ENCODE measurements at places on chromosomes 7 and 10.

GRCh38 chr10:123997013-123997412, 96.4 kb downstream of the CHST15 start:
- DNase-seq: no peak

- DNase-seq: no peak
Measured at GRCh38 chr7:49229246-49229645, 304.9 kb downstream of the CDC14C start.

GRCh38 chr7:106515321-106515720, 145.6 kb downstream of the CCDC71L start:
- no peak for DNase-seq

DNA sequence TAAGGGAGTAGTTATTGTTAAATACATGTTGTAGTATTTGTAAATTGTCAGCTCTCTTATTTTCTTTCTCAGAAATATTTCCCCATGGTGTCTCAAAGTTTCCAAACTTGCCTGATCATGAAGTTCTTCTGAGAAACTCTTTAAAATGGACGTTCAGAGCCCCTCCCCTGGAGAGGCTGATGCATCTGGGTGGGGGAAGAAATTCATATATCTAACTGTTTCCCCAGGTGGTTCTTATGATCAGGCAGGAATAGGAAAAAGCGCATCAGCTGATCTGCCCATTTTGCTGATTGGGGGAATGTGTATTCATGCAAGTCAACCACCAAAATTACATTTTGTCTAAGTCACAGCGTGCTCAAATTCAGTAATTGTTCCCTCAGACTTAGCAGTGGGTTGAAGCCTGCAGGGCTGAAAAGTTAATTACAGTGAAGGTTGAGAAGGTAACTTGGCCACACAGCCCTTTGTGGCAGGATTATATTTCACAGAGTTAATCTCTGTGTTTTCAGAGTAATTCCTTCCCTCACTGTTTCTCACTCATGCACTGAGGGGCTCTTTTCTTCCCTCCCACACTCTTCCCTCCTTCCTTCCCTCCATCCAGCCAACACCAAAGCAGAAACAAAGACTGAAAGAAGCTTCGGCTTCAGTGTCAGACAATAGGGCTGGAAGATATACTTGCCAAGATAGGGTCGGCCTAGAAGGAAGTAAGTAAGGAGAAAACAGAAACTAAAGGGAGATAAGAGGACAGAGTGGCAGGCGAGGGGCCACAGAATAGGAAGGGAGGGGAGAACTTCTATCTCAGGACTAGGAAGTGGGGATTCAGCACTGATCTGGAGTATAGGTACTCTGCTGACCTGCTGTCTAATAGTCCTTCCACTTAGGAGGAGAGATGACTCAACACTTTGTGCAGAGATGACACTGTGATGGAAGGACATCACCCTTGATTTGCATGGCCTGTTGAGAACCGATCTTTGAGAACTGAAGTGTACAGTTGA, 50.5 kb upstream of the STARD3NL start:
- DNase-seq: no peak

- DNase-seq: no peak
Measured at GRCh38 chr7:138208864-138209263, 132.6 kb downstream of the AKR1D1 start.

GRCh38 chr10:132183046-132183445, 3.7 kb upstream of the DPYSL4 start:
- no peak for DNase-seq

DNA sequence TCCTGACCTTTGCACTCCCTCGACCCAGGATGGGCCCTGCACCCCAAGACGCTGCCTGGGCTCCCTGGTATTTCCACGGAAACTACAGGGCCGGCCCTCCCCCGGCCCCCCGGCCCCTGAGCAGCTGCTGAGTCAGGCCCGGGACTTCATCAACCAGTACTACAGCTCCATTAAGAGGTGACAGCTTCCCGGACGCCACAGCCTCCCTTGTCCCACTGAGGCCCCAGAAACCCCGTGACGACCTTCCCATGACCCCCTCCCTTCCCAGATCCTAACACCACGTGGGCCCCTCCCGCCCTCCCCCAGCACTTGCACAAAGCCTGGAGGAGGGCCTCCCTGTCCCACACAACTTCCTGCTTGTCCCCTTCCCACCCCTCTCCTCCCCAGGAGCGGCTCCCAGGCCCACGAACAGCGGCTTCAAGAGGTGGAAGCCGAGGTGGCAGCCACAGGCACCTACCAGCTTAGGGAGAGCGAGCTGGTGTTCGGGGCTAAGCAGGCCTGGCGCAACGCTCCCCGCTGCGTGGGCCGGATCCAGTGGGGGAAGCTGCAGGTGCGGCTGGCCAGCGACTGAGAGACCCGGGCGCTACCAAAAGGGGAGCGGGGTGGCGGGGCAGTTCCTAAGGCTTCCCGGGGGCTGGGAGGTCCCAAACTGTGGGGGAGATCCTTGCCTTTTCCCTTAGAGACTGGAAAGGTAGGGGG, 5.7 kb downstream of the NOS3 start:
- no peak for DNase-seq

DNA sequence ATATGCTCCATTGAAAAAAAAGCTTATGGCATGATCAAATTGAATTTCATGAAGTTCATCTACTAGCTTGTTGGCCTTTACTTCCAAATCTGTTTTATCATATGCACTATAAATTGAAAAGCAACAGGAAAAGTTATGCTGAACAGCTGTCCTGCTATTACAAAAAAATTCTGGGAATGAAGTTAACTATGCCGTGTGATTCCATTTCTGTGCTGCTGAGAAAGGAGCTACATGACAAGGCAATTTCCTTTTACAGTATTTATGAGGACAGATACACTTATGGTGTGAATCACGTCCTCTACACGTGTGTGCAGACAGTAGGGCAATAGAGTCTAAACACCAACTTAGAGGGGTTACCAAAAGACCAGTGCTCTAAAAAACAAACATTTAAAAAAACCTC, 426.5 kb upstream of the AKR1E2 start:
- DNase-seq: no peak

DNA sequence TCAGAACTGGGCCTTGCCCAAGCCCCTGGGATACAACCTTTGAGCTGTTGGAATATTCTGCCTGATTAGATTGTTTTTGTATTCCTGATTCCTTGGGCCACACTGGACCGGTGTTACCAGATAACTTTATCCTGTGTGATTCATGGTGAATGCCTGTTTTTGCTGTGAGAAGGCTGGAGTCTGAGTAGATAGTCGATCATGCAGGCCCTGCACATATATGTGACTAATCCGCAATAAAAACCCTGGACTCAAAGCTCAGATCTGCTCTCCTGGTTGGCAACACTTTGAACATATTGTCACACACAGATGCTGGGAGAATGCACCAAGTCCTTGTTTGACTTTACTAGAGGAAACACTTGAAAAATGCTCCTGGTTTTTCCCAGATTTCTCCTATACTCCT, 183.9 kb upstream of the MBL2 start:
- DNase-seq: no peak

DNA sequence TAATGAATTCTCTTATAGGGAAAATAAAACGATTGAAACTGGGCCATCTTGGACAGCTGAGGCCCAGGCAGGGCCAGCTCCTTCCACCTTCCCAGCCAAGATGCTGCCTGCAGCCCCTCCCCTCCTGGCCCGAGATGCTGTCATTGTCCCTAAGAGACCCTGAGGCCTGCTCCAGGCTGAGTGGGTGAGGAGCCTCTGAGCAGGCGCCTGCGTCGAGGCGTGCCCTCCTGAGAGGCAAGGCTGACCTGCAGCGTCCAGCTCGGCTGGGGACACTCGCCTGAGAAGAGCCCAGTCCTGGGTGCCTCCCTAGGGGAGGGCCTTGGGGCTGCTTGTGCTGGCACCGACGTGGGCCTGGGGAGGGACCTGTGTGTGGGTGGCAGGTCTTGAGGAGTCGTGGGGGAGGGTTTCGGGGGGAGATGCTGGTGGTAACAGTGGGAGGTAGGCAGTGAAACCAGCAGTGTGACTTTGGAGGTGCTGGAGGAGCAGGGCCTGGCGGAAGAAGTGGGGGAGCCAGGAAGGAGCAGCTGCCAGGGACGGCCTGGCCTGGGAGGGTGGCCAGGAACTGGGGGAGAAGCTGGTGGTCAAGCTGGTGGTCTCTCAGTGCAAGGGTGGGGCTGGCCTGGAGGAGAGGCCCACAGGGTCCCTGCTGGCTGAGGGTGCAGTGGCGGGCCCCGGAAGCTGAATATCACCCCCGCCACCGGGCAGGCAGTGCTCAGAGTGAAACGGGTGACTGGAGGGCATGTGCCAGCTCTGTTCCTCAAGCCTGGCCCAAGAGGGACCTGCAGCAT, 7.9 kb downstream of the GPR146 start:
- DNase-seq: no peak

DNA sequence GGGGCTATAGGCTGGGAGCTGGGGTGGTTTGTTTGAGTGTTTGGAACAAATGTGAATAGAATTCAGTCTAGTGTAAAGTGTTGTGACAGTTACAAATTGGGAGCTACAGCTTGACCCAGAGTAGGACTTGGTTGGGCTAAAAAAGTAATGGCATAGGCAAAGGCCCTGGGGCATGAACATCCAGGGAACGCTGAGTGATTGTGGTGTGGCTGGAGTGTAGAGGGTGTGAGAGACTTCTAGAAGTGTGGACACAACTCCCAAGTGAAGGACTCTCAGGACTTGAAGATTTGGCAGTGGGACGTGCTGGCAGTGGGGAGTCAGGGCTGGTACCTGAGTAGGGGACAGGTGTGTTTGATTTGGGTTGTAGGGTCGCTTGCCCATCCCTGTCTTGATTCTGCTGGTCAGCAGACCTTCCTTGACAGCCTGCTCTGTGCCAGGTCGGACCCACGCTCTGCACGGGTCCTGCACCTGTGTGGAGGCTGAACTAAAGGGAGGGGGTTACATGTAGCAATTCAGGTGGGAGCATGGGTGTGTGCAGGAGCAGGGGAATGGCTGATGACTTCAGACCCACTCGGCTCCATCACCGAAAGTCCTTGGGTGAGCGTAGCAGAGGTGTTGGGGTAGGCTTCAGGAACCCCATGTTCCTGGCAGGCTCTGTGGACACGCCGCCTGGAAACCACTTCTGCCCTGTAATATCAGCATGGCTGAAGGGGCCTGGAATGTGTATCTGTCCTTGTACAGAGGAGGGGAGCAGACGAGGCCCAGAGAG, 43.3 kb downstream of the ZMIZ1 start:
- DNase-seq: no peak

DNA sequence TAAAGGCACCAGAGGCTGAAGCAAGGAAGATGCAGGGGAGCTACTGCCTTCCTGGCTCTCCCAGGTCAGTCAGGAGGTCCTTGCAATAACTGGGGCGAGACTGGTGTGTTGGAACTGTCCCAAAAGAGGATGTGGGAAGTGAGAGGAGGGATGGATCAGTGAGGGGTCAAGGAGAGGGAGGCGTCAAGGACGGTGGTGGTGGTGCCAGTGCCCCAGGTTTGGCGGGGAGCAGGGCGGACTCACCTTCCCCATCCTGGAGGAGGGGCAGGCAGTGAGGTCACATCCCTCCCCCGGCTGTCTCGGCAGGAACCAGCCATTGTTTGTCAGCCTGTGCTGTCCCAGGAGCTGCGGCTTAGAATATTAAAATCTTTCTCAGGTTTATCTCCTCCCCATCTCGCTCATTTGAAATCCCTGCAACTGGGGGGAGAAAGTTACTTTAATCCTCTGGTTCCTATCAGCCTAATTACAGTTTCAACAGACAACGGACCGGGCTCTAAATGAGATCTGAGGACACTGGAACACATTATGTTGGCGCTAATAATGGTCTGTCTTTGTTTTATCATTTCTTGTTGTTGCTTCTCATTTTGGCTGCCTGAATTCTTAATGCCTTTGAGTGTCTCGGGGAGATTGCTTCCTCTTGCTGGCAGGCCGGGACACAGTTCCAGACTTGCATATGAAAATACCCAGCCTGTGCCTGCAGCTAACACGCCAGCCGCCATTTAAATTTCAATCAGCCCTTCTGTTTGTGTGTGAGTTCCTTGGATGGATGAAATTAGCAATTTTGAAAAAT, 387.5 kb downstream of the RPS24 start:
- DNase-seq: no peak
